ENCODE measurements at places on chromosomes 1 and 21.

DNA sequence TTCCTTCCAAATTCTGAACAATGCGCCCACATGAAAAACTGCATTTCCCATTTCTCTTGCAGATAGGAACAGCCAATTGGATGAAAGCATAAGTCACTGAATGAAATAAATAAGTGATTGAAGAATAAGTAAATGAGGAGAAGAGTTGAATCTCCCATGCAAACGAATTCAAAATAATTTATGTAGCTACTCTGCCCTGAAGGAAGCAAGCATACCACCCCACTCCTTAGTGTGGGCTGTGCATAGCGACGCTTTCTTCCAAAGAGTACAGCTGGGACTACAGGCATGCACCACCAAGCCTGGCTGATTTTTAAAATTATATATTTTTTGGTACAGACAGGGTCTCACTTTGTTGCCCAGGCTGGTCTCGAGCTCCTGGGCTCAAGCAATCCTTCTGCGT is 16.5 kb upstream of the RIMKLA start:
- no peak for DNase-seq

DNA sequence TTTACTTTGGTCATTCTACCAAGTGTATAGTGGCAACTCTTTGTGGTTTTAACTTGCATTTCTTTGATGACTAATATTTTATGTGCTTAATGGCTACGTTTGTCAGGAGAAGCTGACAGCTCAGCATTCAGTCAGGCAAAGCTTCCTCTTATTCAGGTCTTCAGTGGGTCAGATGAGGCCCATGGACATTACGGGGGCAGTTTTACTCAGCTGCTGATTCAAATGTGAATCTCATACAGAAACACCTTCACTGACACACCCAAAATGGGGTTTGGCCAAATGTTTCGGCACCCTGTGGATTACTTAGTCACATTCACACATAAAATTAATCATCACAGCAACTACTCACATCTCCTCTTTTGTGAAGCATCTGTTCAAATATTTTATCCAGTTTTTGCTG is 104.9 kb upstream of the PLD5 start:
- DNase-seq, result no peak

- DNase-seq, result no peak
Observed at GRCh38 chr1:9591669-9592509, 3.2 kb downstream of the TMEM201 start.

DNA sequence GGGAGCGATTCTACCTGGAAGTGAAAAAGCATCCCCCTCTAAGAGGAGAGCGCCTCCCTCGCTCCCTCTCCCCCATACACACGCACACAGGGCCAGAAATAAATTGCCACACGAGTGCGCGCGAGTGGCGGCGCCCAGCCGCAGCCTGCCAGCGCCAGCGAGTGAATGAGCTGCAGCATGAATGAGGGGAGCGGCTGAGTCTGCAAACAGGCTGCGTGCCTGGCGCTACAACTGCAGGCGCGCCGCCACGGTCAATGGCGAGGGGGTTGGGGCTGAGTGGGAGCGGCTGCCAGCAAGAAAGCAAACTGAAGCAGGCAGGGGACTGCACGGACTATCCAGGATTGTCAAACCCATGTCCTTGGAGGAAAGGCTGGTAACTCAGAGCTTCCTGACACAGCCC is 2.2 kb downstream of the CAMK1G start:
- DNase-seq, result no peak

GRCh38 chr1:80917826-80918225 is 882.9 kb upstream of the ADGRL2 start:
- no peak for DNase-seq

DNA sequence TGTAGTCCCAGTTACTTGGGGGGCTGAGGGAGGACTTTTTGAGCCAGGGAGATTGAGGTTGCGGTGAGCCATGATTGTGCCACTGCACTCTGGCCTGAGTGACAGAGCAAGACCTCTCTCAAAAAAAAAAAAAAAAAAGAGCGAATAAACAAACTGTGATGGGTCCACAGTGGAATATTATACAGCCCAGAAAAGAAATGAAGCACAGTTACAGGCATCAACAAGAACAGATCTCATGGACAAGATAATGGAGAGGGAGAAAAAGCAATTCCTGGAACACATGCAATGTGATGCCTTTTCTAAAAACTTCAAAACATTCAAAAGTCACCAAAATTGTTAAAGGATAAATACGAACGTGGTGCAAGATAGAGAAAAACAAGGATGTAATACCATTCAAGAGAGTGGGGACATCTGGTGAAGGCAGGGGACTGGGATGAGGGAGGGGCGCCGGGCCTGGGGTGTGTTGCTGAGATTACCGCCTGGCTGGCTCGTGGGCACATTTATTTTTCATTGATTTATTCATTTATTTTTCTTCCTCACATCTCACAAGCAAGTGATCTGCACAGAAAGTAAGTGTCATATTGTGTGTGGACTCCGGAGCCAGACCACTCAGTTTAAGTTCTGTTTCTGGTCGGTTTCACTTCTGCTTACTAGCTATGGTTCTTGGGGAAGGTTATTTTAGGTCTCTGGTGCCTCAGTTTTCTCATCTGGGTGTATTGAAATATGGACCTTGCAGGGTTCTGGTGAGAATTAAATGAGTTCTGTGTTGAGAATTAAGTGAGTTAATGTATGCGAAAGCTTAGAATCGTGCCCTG is 30.1 kb downstream of the ABCG1 start:
- DNase-seq, result no peak

DNA sequence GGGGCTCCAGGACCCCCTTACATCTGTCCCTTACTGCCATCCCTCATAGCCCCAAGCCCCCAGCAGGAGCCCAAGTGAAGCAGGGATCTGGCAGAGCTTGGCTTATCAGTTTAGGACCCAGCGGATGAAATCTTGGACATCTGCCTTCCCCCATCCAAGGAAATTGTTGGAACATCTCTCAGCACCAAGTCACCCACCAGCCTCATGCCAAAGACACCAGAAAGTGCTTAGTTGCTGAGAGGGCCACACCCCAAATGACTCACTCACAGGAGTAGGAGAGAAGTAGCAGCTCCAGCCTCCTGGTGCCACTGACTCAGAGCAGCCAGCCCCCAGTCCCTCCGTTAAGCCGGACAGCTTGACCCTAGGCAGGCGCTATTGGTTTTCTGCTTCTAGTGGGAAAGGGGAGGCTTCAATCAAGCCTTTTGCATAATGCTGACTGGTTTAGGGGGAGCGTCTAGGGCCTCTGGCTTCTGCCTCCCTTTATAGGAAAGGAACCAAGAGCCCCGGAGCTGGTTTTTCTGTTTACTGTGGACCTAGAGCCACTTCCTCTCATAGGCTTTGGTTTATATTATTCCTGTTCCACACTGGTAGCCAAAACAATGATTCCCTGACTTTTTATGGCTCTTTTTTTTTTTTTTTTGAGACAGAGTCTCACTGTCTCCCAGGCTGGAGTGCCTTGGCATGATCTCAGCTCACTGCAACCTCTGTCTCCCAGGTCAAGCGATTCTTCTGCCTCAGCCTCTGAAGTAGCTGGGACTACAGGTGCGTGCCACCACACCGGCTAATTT is 114.2 kb upstream of the IPO9 start:
- DNase-seq, result no peak

GRCh38 chr1:229669333-229669732 is 43.3 kb downstream of the URB2 start:
- DNase-seq, result no peak

GRCh38 chr1:94349853-94350252 is 68.3 kb upstream of the ABCD3 start:
- DNase-seq, result no peak

DNA sequence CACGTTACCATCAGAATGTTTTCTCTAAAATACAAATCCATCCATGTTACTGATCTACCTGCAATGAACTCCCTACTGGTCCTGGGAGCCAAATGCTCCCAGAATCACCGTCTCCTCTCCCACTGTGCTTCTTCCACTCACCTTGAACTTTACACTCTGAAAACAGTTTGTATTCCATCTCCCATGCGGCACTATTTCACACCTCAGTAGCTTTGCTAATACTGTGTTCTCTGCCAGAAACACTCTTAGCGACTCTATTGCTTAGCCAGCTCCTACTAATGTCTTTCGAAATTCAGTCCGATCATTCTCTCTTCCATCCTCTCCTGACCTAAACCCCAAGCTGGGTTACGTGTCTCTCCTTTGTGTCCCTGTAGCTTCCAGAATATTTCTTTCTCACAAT is 284.4 kb upstream of the DUSP10 start:
- no peak for DNase-seq

DNA sequence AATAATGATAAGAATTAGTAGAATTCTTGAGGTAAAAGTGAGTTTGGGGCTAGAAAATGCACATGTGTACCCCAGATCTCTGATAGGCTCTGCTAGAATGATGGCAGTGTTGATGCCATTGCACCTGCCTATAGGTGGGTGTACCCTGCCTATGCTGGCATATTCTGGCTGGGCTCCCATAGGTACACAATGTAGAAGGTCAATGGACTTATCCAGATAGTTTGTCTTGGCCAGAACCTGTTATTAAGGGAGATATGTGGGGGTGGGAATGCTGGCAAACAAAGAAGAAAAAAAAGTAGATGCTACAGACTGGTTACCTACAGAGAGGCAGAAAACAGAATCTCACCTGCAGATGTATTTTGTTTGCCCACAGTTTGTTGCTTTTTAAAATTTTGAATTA is 14.1 kb upstream of the KLHDC8A start:
- DNase-seq, result no peak

GRCh38 chr1:233647636-233648035 is 33.7 kb downstream of the KCNK1 start:
- DNase-seq, result no peak

DNA sequence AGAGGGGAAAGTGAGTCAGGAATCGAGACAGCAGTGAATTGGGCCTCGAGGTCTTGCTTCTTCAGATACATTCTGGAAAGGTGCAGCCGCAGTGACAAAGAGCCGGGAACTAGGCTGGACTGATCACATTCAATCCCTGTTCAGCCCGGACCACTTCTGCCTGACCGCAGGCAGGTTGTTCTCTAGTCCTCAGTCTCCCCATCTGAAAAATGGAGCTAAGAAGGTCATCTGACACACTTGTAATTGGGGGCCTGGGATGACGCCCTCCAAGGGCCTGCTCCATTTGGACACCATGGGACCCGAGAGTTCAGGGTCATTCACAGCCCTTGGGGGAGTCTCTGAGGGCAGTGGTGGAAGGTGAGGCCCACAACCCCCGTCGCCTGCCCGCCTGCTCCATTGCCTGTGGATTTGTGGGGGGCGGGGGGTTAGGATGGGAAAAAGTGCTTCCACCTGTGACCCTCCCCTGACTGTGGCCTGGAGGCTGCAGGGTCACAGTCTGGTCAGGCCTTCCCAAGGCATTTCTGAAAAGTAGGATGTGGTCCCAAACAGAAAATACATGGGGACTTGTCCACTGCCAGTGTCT is 87.9 kb upstream of the CSF3R start:
- DNase-seq, result no peak

- no peak for DNase-seq
Observed at GRCh38 chr1:204703268-204703664, 17.7 kb upstream of the LRRN2 start.

- DNase-seq, result no peak
Observed at GRCh38 chr21:44699502-44700001, 2.6 kb downstream of the KRTAP10-12 start.

GRCh38 chr21:33940881-33941245 is 25.3 kb upstream of the ATP5PO start:
- no peak for DNase-seq

DNA sequence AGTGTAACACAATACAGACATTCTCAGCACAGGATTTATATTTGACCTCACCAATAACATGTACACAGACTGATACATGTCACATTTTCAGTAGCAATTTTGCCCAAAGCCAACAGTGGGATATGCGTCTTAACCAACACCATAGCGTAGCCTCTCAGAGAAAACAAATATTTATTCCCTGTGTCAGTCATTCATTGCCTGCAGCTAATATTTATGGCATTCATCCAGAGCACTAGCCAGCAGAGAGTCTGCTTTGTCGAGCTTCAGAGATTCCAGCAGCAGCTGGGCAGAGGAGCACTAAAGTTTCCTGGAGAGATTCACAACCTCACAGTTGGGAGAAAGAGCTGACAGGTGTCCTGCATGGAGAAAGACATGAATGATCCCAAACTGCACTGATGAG is 400.7 kb upstream of the DAB1 start:
- DNase-seq, result no peak

GRCh38 chr1:26539722-26540121 is 10.2 kb downstream of the RPS6KA1 start:
- no peak for DNase-seq

- no peak for DNase-seq
Observed at GRCh38 chr1:109822749-109823542, 59.2 kb upstream of the EPS8L3 start.

- no peak for DNase-seq
Observed at GRCh38 chr21:42314616-42315295, 453 bp downstream of the TFF3 start.

DNA sequence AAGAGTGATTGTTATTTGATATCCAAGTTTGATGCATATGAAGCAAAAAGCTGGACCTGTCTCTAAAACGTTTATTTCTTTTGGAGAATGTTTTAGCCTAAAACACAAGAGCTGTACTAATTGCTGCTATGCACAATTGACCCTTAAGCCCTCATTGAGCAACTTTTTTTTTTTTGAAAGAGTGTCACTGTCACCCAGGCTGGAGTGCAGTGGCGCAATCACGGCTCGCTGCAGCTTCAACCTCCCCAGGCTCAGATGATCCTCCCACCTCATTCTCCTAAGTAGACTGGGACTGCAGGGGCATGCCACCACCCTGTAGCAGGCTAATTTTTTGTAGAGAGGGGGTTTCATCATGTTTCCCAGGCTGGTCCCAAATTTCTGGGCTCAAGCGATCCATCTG is 129.1 kb downstream of the PIK3R3 start:
- DNase-seq, result no peak

DNA sequence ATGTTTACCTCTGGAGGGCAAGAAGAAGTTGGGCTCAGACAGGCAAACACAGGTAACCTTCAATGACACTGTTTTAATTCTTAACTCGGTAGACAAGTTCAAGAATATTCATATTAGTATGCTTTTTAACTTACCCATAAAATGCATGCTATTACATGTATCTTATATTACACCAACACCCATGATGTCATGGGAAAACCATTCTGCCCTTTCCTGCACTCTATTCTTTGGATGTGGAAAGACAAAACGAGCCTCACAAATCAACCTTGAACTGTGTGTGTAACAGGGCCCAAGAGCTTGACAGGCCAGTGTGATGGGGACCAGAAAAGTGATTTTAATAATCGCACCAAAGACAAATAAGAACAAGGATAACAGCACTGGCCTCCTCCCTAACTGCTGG is 22.6 kb upstream of the RAP1GAP start:
- DNase-seq, result no peak

GRCh38 chr1:37069406-37069805 is 35.1 kb upstream of the GRIK3 start:
- no peak for DNase-seq

DNA sequence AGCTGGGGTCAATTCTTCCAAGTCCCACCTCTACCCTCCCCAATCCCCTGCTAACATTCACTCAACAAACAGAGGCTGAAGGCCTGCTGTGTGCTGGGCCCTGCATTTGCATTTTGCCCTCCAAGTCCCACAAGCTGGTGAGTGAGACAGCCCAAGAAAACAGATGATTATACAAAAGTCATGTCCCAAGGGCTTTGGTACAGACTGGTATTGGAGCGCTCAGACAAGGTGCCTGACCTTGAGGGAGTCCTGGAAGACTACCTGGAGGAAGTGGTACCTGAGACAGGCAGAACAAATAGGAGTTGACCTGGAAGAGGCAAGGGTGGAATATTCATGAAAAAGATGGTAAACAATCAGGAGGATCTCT is 4.2 kb downstream of the LMOD1 start:
- no peak for DNase-seq
